Lung microvascular endothelial cell (primary cell): ENCODE measurements at places on chromosomes 6 and 20.

- no peak for DNase-seq
Measured at GRCh38 chr6:99318566-99318965, 30.9 kb downstream of the FAXC start.

- no peak for DNase-seq
Measured at GRCh38 chr6:79335133-79335674, 100.7 kb upstream of the HMGN3 start.

- DNase-seq = no peak
Measured at GRCh38 chr6:48764286-48765044, 653.5 kb upstream of the PTCHD4 start.

GRCh38 chr6:130655586-130655985 is 171.6 kb upstream of the SMLR1 start:
- DNase-seq = no peak

GRCh38 chr6:3841711-3842565 is 7.2 kb upstream of the FAM50B start:
- no peak for DNase-seq

DNA sequence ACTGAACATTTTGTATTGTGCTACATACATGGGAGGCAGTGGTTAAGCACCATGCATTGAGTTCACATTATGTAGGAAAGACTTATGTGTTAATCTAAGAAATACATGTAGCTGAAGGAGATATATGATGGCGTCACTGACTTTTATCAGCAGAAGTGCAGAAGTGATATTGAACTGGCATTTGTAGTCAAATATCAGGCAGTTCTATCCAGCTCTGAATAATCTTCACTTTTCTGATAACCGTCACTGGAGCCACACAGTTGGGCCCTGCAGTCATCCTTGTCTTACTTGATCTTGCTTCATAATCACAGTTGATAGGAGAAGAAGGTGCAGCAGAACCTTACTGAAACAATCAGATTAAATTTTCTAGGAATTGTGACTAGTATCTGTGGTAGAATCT is 26.4 kb downstream of the CRISP1 start:
- no peak for DNase-seq

DNA sequence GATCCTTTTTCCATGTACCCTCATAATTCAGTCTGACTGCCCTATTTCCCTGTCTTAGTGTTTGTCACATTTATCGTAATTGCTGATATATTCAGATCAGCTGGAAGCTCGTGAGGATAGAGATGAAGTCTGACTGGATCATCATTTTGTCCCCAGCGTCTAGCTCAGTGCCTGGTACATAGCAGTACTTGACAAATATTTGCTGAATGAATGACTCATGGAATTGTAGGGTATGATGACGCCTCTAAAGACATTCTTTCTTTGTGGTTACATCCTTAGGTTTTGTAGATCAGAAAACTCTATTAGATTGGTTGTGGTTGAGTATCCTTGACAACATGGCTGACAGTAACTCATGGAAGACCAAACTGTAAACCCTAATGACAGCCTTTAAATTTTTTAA is 68.9 kb downstream of the MTHFD1L start:
- DNase-seq = peak; percentile 29

GRCh38 chr6:11277275-11278206 is 45.1 kb upstream of the NEDD9 start:
- DNase-seq = no peak

DNA sequence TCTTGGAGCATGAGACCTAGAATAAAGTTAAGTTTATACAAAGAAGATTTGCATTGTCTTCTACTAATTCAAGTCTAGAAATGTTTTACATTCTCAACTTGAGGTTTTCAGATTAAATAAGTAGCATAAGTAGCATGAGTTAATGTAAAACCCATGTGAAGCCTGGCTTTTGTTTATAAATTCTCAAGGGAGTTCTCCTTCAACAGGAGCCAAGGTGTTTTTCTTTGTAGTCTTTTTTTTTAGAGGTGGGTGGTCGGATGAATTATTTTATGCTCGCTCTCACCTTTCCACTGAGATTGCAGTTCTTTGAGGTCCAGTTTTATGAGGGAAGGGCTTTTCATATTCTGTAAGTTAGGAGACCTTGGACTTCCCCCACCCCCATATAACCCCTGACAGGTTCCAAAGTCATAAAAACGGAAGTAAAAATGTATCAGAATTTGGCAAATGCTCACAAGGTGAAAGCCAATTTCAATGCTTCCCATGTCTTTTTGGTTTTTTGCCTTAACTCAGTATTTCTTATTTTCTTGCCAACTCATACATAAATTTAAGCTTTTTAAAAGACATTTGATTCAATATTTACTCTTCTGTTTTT is 244.3 kb upstream of the ASCC3 start:
- DNase-seq = no peak

GRCh38 chr20:44234566-44235317 is 12.4 kb upstream of the GDAP1L1 start:
- DNase-seq = no peak

GRCh38 chr6:134352786-134353480 is 35.0 kb upstream of the SGK1 start:
- DNase-seq = no peak

GRCh38 chr6:167828325-167828956 is 1.7 kb downstream of the AFDN start:
- DNase-seq = peak; percentile 19

DNA sequence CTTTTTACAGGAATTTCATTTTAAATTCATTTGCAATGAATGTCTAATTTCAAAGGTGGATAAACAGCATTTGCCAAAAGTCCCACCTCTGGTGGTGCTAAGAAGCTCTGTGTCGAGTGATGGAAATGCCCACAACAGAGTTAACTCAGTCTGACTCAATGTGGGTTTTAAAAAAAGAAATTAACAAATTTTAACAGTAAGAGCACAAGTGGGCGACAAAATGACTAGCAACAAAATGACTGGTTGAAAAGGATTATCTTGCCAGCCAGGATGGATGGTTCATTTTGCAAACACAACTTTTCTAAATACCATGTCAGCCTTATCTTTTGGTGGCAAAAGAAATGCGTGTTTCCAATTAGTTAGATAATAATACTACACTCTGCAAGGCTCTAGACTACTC is 14.3 kb upstream of the TAGAP start:
- no peak for DNase-seq

DNA sequence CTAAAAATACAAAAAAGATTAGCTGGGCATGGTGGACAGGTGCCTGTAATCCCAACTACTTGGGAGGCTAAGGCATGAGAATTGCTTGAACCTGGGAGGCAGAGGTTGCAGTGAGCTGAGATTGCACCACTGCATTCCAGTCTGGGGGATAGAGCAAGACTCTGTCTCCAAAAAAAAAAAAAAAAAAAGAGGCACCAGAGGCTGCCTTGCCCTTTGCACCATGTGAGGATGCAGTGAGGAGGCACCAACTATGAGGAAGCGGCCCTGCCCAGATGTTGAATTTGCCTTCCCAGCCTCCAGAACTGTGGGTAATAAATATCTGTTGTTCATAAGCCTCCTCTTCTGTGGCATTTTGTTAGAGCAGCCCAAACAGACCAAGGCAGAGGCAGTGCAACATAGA is 54.4 kb downstream of the ALDH5A1 start:
- DNase-seq = no peak

- DNase-seq = no peak
Measured at GRCh38 chr6:32964776-32965175, 3.6 kb upstream of the BRD2 start.

GRCh38 chr6:162463576-162463975 is 264.0 kb downstream of the PRKN start:
- no peak for DNase-seq

GRCh38 chr6:117907601-117908245 is 659 bp downstream of the SLC35F1 start:
- no peak for DNase-seq

DNA sequence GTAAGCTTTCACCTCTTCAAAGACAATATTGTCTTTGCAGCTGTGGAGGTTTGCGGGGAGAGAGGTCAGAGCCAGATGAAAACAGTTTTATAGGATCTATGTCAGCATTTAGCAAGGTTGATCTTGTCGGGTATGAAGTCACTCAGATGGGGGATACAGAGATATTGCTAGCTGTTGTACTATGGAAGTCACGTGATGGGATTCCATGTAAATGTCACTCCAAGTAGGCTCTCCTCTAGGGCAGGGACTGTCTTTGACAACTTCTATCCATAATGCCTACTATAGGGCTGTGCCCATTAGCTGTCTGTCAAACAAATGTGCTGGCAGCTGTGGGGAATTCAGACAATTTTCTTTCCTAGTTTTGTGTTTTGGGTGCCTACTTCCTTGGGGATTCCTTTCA is 54.8 kb downstream of the HECA start:
- DNase-seq = no peak

GRCh38 chr6:53977551-53977950 is 133.7 kb upstream of the MLIP start:
- DNase-seq = no peak

DNA sequence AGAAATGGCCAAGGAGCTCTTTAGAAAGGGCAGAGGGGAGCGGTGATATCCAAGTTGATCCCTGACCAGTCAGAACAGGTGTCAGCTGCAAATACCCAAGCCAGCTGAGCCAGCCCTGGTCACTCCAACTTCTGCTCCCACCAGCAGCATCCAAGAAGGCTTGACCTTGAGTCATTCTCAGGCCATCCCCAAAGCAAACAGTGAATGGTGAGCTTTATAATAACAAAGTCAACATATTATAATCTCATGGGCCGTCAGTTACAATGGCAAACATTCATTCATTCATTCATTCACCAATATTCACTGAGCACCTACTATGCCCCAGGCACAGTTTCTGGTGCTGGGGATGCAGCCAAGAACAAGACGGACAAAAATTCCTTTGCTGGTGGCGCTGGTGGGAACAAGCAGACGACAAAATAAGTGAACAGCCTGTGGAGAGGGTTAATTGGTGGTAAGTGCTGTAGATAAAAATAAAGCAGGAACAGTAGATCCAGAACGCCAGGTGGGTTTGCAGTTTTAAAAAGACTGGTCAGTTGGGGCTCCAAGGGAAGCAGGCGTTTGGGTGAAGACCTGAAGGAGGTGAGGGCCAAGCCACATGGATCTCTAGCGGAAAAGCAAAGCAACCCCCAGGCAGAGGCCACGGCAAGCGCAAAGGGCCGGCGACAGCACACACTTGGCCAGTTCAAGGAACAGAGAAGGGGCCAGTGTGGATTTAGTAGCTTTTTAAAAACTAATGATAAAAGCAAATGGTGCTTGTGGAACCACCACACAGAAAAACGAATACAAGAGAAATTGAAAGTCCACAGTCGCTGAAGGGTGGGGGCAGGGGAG is 131.8 kb upstream of the PTPN1 start:
- DNase-seq = no peak
